ENCODE measurements at places on chromosomes 16 and 17. TPM values are rescaled to one million over a fixed set of nuclear protein-coding genes. Genes with fewer than 3 reads are reported as not detected.

- no peak overlapping the region for H3K4me3 ChIP-seq
- no peaks in the 10 kb centered on the region for H3K27me3 ChIP-seq
- no peaks in the 10 kb centered on the region for H3K4me1 ChIP-seq
- no peaks in the 10 kb centered on the region for H3K36me3 ChIP-seq
These were observed 379.2 kb upstream of the ZFHX3 start for GRCh38 chr16:73427164-73427563.

- no peak overlapping the region for H3K4me3 ChIP-seq
- H3K27ac ChIP-seq, result no peak overlapping the region
These were observed 80.4 kb upstream of the CLEC18A start for GRCh38 chr16:69870761-69871160.

The PLXDC1 gene
- total RNA-seq, result 19.5 TPM

GRCh38 chr17:55384643-55385232 lies 36.9 kb downstream of the MMD start:
- H3K27me3 ChIP-seq, result no peaks in the 10 kb centered on the region
- no peak for DNase-seq
- H3K27ac ChIP-seq, result no peak overlapping the region
- H3K4me3 ChIP-seq, result no peak overlapping the region

- H3K4me3 ChIP-seq, result no peak overlapping the region
- no peaks in the 10 kb centered on the region for H3K36me3 ChIP-seq
- no peak for DNase-seq
- H3K4me1 ChIP-seq, result no peaks in the 10 kb centered on the region
These were observed 29.8 kb upstream of the SALL1 start for GRCh38 chr16:51180719-51181502.

The KIF2B gene
- total RNA-seq, result not detected

- no peaks in the 10 kb centered on the region for H3K4me1 ChIP-seq
- H3K4me3 ChIP-seq, result no peak overlapping the region
- H3K27ac ChIP-seq, result peak overlapping the region; percentile 46
These were observed 7.7 kb downstream of the JPT1 start for GRCh38 chr17:75146592-75146991.

The TP53TG3F gene
- total RNA-seq, result not detected

The SEPTIN1 gene
- 6.0 TPM for total RNA-seq

The GNGT2 gene
- 21.1 TPM for total RNA-seq

- no peaks in the 10 kb centered on the region for H3K4me1 ChIP-seq
- peaks cover 7% of the 10 kb centered on the region for H3K27me3 ChIP-seq
- H3K4me3 ChIP-seq, result no peak overlapping the region
- H3K27ac ChIP-seq, result no peak overlapping the region
- DNase-seq, result no peak
- H3K36me3 ChIP-seq, result no peaks in the 10 kb centered on the region
These were observed 32.0 kb downstream of the CCDC182 start for GRCh38 chr17:57713140-57713539.

DNA sequence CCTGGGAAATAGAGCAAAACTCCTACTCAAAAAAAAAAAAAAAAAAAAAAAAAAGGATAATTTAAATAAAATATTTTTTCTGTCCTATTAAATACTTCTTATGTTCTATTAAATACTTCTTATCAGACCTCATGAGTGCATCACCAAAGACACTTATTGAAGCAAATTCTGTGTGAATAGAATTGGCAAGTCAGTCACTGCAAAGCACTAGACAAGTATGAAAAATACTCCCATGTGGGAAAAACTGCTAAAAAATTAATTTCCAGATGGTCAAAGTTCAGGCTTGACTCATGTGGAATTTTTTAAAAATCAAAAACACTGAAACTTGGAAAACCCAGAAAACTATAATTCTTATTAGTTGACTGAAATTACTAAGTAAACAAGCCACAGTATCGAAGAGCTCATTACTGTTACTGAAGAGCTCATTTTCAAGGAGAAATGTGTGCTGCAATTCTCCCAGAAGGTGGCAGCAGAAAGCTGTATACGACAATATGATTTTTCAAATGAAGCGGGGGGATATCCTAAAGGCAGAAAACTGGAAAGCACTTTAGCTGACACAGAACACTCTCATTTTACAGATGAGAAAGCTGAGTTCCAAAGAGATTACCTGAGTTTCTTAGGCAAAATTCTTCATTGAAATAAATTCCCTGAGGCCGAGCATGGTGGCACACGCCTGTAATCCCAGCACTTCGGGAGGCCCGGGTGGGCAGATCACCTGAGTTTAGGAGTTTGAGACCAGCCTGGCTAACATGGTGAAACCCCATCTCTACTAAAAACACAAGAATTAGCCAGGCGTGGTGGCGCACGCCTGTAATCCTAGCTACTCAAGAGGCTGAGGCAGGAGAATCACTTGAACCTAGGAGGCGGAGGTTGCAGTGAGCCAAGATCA lies 15.9 kb upstream of the FBXO47 start:
- H3K4me3 ChIP-seq, result no peak overlapping the region
- peak overlapping the region; percentile 18 for H3K27ac ChIP-seq
- H3K27me3 ChIP-seq, result no peaks in the 10 kb centered on the region

DNA sequence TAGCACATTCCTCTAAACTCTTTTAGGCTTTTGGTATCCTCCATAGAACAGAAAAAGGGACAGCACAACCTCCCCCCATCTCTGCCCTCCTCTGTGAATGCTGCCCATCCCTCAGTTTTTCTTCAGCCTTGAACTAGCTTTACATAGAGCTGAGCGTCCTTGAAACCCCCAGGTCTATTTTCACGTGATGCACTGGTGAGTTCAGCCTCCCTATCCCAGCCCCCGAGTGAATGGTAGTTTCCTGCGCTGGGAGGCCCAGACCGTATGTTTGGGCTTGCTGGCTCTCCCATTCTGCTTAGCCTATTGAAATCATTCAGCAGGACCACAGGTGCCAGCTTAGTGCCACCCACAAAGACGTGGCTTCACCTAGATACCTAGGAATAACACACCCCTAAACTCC lies 22.5 kb downstream of the ZNF385C start:
- H3K4me1 ChIP-seq, result peaks cover 10% of the 10 kb centered on the region
- H3K4me3 ChIP-seq, result no peak overlapping the region
- peaks cover 29% of the 10 kb centered on the region for H3K27me3 ChIP-seq
- DNase-seq, result no peak

GRCh38 chr17:44008205-44008909 lies 3.9 kb downstream of the NAGS start:
- peaks cover 23% of the 10 kb centered on the region for H3K27me3 ChIP-seq
- H3K4me1 ChIP-seq, result peaks cover 38% of the 10 kb centered on the region
- H3K4me3 ChIP-seq, result peak overlapping the region; percentile 58

The CD300H gene
- total RNA-seq, result 0.92 TPM

The TBX6 gene
- total RNA-seq, result 1.6 TPM

GRCh38 chr17:71237903-71238538 lies 882.8 kb upstream of the SOX9 start:
- H3K27ac ChIP-seq, result no peak overlapping the region
- no peak overlapping the region for H3K4me3 ChIP-seq
- H3K36me3 ChIP-seq, result no peaks in the 10 kb centered on the region
- no peak for DNase-seq
- H3K27me3 ChIP-seq, result no peaks in the 10 kb centered on the region

DNA sequence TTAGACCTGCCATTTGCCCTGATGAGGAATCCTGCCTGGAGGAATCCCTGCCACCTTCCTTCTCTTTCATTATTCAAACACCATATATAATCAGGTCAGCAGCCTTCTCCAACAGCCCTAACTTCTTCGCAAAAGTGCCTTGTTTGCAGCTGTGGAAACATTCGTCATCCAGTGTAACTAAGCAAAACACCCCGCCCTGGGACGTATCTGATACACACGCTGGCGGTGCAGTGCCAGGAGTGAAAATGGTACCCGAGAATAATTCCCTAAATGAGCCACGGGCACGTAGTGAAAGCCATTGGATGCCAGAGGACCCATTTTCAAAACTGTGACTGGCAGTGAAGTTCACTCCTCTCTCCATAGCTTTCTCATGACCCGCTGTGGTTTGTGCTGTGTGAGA lies 73.7 kb downstream of the IRX3 start:
- peaks cover 12% of the 10 kb centered on the region for H3K27me3 ChIP-seq
- H3K4me3 ChIP-seq, result no peak overlapping the region
- no peaks in the 10 kb centered on the region for H3K4me1 ChIP-seq
- H3K36me3 ChIP-seq, result no peaks in the 10 kb centered on the region
- no peak overlapping the region for H3K27ac ChIP-seq
- DNase-seq, result no peak

GRCh38 chr17:11493936-11494335 lies 104.3 kb upstream of the DNAH9 start:
- no peaks in the 10 kb centered on the region for H3K4me1 ChIP-seq
- H3K36me3 ChIP-seq, result no peaks in the 10 kb centered on the region
- H3K27ac ChIP-seq, result no peak overlapping the region
- no peaks in the 10 kb centered on the region for H3K27me3 ChIP-seq
- DNase-seq, result no peak

The TPSD1 gene
- total RNA-seq, result 9.6 TPM

DNA sequence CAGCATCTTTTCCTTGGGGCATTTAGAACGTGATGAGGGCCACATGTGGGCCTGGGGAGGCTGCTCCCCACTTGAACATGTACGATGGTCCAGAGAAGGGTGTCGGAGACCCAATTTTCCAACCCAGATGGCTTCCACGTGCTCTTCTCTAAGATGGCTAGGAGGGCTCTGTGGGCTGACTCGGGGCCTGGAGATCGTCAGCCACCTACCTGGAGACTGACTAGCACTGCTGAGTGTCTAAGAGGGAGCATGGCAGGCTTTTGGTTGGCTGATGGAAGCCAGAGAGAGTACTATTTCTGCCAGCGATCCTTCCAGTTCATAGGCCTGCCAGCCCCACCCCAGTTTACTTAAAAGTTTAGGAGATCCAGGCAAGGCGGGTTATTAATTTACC lies 60.2 kb upstream of the CLEC18A start:
- H3K27me3 ChIP-seq, result no peaks in the 10 kb centered on the region
- no peak for DNase-seq
- H3K27ac ChIP-seq, result peak overlapping the region; percentile 68
- H3K4me3 ChIP-seq, result no peak overlapping the region
- peaks cover 5% of the 10 kb centered on the region for H3K4me1 ChIP-seq

GRCh38 chr17:46869975-46870803 lies 18.8 kb downstream of the WNT9B start:
- H3K4me3 ChIP-seq, result no peak overlapping the region
- DNase-seq, result no peak
- H3K27me3 ChIP-seq, result peaks cover 3% of the 10 kb centered on the region
- H3K27ac ChIP-seq, result no peak overlapping the region
- no peaks in the 10 kb centered on the region for H3K36me3 ChIP-seq

GRCh38 chr16:58154345-58154744 lies 25.2 kb upstream of the CFAP20 start:
- no peak for DNase-seq
- H3K4me3 ChIP-seq, result no peak overlapping the region
- H3K4me1 ChIP-seq, result no peaks in the 10 kb centered on the region
- no peak overlapping the region for H3K27ac ChIP-seq
- H3K27me3 ChIP-seq, result no peaks in the 10 kb centered on the region

DNA sequence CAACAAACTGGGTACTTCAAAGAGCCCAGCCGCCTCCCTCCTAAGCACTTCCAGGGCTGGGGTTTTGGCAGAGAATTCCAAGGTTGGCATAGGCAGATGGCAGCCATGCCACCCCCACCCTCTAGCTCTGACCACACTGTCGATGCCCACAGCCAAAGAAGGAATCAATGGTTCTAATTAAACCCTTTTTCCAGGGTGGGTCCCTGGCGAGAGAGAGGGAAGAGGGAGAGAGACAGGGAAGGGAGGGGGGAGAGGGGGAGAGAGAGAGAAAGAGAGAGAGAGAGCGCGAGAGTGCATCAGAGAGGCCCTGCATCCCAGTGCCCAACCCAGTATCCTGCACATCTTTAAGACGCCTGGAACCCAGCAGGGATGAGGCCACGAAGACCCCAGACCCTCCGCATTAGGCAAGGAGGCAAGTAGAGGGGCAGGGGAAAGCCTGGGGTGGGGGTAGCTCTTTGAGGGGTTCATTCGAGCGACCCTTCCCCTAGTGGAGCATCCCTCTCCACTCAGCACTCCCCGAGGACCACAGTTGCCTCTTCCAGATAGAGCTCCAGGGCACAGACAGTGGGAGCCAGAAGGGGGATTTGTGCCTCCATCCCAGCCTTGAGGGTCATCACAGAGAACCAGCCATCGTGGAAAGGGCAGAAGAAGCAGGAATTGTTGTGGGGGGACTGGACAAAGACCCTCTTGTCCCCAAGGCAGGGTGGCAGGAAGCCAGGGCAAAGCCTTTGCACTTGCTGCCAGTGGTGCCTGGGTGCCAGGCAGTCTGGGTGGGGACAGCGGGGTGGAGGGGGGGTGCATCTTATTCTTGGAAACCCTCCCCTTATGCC lies 2.6 kb downstream of the SRCIN1 start:
- no peaks in the 10 kb centered on the region for H3K36me3 ChIP-seq
- peaks cover 9% of the 10 kb centered on the region for H3K4me1 ChIP-seq
- H3K27me3 ChIP-seq, result peaks cover 69% of the 10 kb centered on the region
- no peak overlapping the region for H3K4me3 ChIP-seq
- no peak overlapping the region for H3K27ac ChIP-seq
- no peak for DNase-seq

- no peak overlapping the region for H3K4me3 ChIP-seq
- peaks cover 31% of the 10 kb centered on the region for H3K36me3 ChIP-seq
- H3K27ac ChIP-seq, result no peak overlapping the region
- no peaks in the 10 kb centered on the region for H3K27me3 ChIP-seq
- DNase-seq, result no peak
- H3K4me1 ChIP-seq, result no peaks in the 10 kb centered on the region
These were observed 142.2 kb downstream of the RAB11FIP4 start for GRCh38 chr17:31533546-31534155.

- H3K27me3 ChIP-seq, result no peaks in the 10 kb centered on the region
- H3K4me1 ChIP-seq, result no peaks in the 10 kb centered on the region
- no peak for DNase-seq
- H3K36me3 ChIP-seq, result no peaks in the 10 kb centered on the region
These were observed 153.4 kb upstream of the DYNLRB2 start for GRCh38 chr16:80387318-80387921.

GRCh38 chr16:85698935-85699558 lies 10.3 kb upstream of the GINS2 start:
- no peak for DNase-seq
- H3K4me1 ChIP-seq, result no peaks in the 10 kb centered on the region
- no peak overlapping the region for H3K27ac ChIP-seq
- no peaks in the 10 kb centered on the region for H3K36me3 ChIP-seq
- peaks cover 28% of the 10 kb centered on the region for H3K27me3 ChIP-seq

All from lower lobe of right lung (tissue), 2 donors.